Central memory CD8-positive, alpha-beta T cell (primary cell): ENCODE measurements at places on chromosomes 5 and 9.

GRCh38 chr5:158701406-158702177 is 398.1 kb downstream of the EBF1 start:
- no peak for DNase-seq

- no peak for DNase-seq
These were observed 30.8 kb upstream of the PRDM12 start for GRCh38 chr9:130633336-130634190.

- DNase-seq: no peak
These were observed 1.2 kb downstream of the RNF14 start for GRCh38 chr5:141969783-141970771.

DNA sequence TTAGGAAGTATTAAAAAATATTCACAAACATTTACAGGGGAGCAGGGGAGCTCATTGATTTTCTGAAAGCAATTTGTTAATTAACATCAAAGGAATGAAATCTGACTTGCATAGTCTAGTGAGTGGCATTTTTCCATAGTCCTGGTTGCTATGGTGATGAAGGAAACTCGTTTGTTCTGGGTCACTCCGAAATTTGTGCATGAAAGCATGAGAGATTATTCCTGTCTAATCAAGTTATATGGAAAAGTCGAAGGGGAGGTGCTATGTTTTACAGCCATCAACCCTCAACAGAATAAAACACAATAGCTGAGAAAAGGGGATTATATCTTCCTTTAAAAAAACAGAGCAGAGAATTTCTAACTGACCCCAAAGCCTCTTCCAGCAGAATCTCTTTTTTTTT is 1495.7 kb upstream of the WWC1 start:
- DNase-seq: no peak

DNA sequence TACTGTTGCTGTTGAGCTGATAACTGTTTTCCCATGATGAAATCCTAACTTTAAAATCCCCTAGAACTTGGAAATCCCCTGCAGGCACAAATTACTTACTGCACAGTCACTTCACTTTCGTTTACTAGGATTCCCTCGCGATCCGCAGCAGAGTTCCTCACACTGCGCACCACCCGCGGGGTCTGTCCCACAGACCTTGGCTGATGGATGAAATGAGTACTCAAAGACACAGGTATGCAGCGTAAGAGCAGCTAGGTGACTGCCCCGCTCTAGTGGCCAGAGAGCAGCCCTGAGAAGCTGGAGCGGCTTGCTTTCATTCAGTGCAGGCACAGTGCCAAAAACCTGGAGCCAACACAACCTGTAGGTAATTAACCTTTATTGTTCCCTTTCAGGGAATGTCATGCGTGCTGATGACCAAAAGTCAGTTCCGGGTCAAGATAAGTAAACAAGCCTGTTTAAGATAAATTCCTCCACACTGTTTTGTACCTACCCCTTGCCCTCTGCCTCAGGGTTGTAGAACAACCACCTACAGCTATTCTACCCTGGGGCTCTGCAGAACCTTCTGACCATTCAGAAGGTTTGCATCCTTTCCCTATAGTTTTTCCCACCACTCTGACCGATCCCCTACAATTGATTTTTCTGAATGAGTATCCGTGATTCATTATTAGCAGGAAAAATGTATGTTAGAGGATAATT is 191.2 kb downstream of the CDH9 start:
- DNase-seq: no peak

GRCh38 chr5:16976625-16977008 is 40.5 kb upstream of the MYO10 start:
- no peak for DNase-seq

DNA sequence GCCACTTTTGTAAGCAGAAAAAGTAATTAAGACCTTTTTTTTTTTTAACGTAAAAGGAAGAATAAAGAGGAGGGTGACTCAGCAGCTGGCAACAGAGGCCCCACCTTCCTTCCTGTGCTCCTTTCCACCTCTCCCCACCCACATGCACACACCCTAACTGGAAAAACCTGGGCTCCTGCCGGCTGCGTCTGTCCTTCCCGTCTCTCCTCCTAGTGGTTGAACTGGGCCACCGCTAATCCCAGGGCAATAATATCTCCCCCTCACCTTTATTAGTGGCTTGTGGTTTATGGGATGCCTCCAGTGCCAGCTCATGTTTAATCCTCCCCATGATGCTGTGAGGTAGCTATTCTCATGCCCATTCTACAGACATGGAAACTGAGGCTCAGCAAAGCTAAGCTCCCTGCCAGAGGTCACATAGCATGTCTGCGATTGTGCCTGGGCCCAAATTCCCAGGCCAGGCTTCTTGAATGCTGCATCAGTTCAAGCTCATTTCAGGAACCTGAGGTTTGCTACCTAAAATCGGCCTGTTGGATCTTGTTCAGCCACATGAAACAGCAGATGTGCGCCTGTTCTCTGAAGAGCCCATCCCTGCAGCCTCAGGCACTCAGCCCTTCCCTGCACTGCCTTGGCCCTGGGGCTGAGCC is 60.9 kb upstream of the IL17B start:
- no peak for DNase-seq

DNA sequence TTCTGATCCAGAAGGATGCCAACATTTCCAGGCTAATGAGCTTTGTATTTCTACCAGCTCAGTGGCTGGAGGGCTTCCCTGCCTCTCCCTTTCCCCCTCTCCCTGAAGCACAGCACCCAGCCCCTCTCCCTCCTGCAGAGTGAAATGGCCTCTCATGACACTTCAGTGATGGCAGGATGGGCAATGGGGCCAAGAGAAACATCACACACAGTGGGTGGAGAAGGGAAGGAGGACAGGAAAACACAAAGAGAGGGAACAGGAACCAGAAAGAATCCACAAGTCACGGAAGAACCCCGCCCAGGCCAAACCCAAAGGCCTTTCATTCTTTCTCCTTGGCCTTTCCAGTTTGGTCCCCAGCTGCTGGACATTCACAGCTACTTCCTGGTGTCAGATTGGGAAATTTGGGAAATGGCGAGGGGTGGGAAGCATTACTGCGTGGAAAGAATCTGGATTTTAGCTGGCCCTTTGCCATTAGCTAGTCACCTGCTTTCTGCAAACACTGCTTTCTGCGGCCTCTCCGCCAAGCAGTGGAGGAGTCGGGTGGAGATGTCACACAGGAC is 82.6 kb downstream of the GLDC start:
- no peak for DNase-seq

- DNase-seq: no peak
These were observed 517.6 kb downstream of the BNC2 start for GRCh38 chr9:16352791-16353401.

GRCh38 chr9:109095321-109095720 is 24.4 kb downstream of the TMEM245 start:
- DNase-seq: no peak

- no peak for DNase-seq
These were observed 61.0 kb downstream of the TRIO start for GRCh38 chr5:14204011-14204670.

GRCh38 chr5:53560028-53560427 is 411 bp upstream of the NDUFS4 start:
- no peak for DNase-seq

DNA sequence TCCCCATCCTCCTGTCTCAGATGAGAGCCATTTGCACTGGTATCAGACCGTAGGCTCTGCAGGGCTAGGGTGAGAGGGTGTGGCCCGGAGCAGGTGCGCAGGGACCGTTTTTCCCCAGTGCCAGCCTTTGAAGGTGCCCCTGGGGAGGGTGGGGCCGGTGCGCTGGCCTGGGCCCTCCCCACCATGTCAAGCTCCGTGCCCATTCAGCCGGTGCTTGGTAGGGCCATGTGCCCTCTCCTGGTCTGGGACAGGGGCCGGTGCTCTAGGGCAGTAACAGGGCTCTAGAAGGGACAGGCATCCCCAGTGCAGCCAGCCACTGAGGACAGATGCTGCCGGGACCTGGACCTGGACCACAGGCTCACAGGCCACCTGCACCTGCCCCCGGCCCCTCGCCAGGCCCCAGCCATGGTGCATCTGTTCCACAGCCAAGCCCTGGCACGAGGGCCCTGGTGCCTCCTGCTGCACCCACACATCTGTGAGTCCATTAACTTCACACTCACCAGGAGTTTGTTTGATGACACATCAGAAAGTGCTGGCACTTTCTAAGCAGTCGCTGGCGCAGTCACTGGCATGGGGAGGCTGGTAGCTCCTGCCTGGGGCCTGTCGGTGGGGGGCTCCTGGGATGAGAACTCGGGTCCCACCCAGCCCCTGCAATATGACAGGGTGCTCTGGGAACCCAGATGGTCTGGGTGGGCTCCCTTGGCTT is 5.0 kb upstream of the QRFP start:
- DNase-seq: no peak

GRCh38 chr9:78972303-78972999 is 599.3 kb upstream of the TLE4 start:
- no peak for DNase-seq

- DNase-seq: no peak
These were observed 95.3 kb downstream of the PTTG1 start for GRCh38 chr5:160516696-160517530.

GRCh38 chr5:144857454-144857853 is 686.8 kb downstream of the KCTD16 start:
- DNase-seq: no peak

GRCh38 chr5:149594206-149594895 is 13.1 kb downstream of the ARHGEF37 start:
- DNase-seq: no peak

DNA sequence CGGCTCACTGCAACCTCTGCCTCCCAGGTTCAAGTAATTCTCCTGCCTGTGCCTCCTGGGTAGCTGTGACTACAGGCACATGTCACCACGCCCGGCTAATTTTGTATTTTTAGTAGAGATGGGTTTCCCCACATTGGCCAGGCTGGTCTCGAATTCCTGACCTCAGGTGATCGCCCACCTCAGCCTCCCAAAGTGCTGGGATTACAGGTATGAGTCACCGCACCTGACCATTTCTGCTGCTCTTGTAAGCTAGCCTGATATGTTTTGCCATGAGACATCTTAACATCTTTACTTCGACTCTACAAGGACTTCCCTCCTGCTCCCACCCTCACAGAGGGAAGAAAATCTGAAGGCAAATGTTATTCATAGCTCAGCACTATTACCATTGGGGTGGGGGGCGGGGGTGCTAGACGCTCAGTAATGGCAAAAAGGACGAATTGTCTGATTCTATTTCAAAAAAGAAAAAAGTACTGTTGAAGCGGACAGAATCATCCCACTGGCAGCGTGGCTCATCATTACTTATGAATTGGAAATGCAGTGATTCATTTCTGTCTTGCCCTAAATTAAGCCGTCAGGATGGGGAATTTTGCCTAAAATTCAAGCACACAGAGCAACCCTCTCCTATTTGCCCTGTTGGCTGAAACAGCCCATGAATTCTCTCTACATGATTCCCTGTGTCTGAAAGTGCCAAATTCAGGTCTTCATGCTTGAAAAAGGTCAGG is 46.4 kb upstream of the WWC1 start:
- DNase-seq: no peak

GRCh38 chr5:50574121-50574520 is 92.3 kb upstream of the PARP8 start:
- DNase-seq: no peak

- DNase-seq: no peak
These were observed 173.1 kb downstream of the PLK2 start for GRCh38 chr5:58286741-58287140.

DNA sequence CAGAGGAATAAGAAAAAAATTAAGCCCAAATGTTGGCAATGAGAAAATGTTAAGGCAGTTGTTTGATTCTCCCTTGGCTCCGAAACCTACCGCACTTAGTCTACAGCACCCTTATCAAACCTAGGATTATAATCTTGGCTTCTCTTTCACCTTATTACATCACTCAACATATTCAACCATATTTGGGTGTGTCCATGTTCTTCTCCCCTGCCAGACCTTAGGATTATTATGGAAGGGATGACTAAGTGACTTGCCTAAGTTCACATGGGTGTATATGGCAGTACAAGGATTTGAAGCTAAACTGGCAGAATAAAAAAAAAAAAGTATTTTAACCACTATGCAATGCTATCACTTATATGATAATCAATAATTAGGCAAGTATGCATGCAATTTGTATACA is 76.4 kb downstream of the PLK2 start:
- no peak for DNase-seq

- no peak for DNase-seq
These were observed 766.4 kb downstream of the PRELID2 start for GRCh38 chr5:145068721-145069120.

- DNase-seq: no peak
These were observed 330.8 kb downstream of the KDM4C start for GRCh38 chr9:7088611-7089010.

GRCh38 chr5:133889271-133889905 is 79.0 kb downstream of the C5orf15 start:
- no peak for DNase-seq

GRCh38 chr9:25678147-25678666 is at the start of gene TUSC1:
Gene TUSC1, minus strand, starts transcription at chr9:25678444. Its CDS starts 132 bp downstream, at chr9:25678312.
- no peak for DNase-seq

GRCh38 chr9:114655689-114656088 is 1.9 kb downstream of the TEX53 start:
- DNase-seq: no peak

GRCh38 chr5:159851053-159851452 is 65.2 kb upstream of the ADRA1B start:
- no peak for DNase-seq

DNA sequence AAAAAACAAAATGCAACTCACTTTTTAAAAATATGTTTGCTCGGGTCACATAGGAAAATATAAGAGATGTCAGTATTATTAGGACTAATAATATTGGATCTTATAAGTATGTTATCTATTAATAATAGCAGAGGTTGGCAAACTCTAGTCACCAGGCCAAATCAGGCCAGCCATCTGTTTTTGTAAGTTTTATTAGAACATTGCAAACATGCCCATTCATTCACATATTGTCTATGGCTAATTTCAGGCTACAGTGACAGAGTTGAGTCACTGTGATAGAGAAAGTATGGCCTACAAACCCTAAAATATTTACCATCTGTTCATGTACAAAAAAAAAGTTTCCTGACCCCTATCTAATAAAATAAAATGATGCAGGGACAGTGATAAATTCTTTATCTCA is 97.7 kb upstream of the CDH6 start:
- DNase-seq: no peak

DNA sequence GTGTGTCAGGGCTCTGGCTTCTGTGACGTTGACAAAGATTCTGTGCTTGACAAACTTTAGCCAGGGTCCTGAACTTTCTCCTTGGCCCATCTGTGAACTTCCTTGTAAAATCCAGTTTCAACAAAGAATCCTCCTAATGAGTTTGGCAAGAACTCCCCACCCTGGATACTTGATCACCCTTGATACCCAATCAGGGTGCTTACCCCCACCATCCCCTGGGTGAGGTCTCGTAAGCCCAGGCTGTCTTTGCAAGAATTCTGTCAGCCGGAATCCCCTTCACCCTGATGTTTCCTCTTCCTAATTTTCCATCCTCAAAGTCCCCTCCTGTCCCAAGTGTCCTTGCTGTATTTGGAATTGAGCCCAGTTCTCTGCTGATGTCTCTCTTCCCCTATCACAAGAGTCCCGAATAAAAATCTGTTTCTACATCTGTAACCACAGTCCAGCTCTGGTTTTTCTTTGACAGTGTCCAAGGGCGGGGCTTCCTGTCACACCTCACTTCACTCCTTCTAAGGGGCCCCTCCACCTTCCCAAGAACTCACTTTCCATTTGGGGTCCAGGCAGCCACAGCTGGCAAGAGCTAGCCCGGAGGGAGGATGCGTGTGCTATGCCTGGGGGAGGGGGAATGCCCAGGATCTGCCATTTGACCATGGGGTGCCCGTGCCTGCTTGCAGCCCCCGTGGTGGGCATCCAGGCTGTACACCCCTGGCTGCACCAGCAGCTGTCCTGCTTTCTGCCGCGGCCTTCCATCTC is 2.7 kb upstream of the CARD19 start:
- no peak for DNase-seq

- DNase-seq: no peak
These were observed 21.1 kb upstream of the DMRTA1 start for GRCh38 chr9:22425551-22425950.

- no peak for DNase-seq
These were observed 212.0 kb downstream of the DMRT2 start for GRCh38 chr9:1261879-1262766.
